Central memory CD8-positive, alpha-beta T cell (primary cell): ENCODE measurements at places on chromosomes 2 and 18.

DNA sequence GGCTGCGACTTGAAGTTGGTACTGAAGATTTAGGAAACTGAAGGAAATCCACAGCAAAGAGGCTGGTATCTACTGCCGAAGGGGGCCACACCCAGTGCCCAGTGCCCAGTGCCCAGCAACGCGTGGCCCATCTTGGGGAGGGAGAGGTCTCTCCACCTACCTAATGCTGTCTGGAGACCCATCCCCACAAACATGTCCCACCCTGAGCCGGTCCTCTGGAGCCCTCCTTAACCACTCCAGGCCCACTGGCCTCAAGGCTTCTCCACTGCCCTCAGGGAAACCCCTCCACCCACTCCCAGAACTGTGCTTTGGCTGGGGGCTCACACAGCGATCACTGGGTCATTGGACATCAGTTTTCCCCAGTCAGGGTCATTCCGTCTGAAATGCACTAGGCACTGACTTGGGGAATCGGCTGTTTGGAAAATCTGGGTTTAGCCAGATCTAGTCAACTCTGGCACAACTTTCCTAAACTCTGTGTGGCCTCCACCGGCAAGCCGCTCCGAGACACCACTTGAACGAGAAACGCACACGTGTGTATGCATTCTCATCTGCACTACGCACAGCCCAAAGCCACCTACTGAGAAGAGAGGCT lies 20.1 kb downstream of the GPR55 start:
- peaks cover 6% of the 10 kb centered on the region for H3K36me3 ChIP-seq
- H3K4me3 ChIP-seq: no peak overlapping the region
- no peak overlapping the region for H3K27ac ChIP-seq
- peaks cover 13% of the 10 kb centered on the region for H3K27me3 ChIP-seq

- no peak for DNase-seq
- peaks cover 6% of the 10 kb centered on the region for H3K36me3 ChIP-seq
- no peak overlapping the region for H3K27ac ChIP-seq
- no peak overlapping the region for H3K4me3 ChIP-seq
- H3K27me3 ChIP-seq: no peaks in the 10 kb centered on the region
Observed at GRCh38 chr2:162022290-162022945, 51.6 kb downstream of the DPP4 start.

GRCh38 chr2:54947646-54948045 lies 102.6 kb downstream of the RTN4 start:
- peak overlapping the region; percentile 22 for H3K27ac ChIP-seq
- H3K27me3 ChIP-seq: no peaks in the 10 kb centered on the region
- no peak overlapping the region for H3K4me3 ChIP-seq

- H3K27ac ChIP-seq: no peak overlapping the region
- H3K4me1 ChIP-seq: peaks cover 12% of the 10 kb centered on the region
- no peaks in the 10 kb centered on the region for H3K36me3 ChIP-seq
- no peak overlapping the region for H3K4me3 ChIP-seq
Observed at GRCh38 chr2:37847792-37848191, 77.3 kb upstream of the RMDN2 start.

- H3K4me3 ChIP-seq: no peak overlapping the region
- peaks cover 2% of the 10 kb centered on the region for H3K36me3 ChIP-seq
- H3K27ac ChIP-seq: no peak overlapping the region
- H3K27me3 ChIP-seq: peaks cover 19% of the 10 kb centered on the region
- no peak for DNase-seq
- peaks cover under 1% of the 10 kb centered on the region for H3K4me1 ChIP-seq
Observed at GRCh38 chr2:348361-348916, 60.5 kb upstream of the ALKAL2 start.

GRCh38 chr2:85397925-85398331 lies 12.2 kb downstream of the CAPG start:
- no peak overlapping the region for H3K4me3 ChIP-seq
- no peak overlapping the region for H3K27ac ChIP-seq
- DNase-seq: no peak
- no peaks in the 10 kb centered on the region for H3K27me3 ChIP-seq
- peaks cover 7% of the 10 kb centered on the region for H3K36me3 ChIP-seq
- no peaks in the 10 kb centered on the region for H3K4me1 ChIP-seq

DNA sequence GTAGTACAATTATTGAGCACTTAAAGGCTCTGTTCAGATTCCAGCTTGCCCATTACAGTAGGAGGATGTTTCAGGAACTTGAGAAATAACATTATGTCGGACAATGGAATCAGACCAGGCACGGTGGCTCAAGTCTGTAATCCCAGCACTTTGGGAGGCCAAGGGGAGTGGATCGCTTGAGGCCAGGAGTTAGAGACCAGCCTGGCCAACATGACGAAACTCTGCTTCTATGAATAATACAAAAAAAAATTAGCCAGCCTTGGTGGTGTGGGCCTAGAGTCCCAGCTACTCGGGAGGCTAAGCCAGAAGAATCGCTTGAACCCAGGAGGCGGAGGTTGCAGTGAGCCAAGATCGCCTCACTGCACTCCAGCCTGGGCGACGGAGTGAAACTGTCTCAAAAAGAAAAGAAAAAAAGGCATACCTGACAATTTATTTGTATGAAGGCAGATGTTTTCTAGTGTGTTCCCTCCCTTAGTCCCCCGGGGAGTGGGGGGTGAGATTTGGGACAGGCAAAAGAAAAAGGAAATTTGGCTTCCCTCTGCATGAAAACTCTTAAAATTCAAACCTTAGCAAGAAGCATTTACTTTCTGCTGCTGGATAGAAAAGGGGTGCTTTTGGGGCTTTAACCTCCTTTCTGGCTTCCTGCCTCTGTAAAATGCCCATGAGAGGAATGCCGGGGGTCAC lies 13.7 kb upstream of the ZNF532 start:
- DNase-seq: no peak
- no peak overlapping the region for H3K27ac ChIP-seq
- no peaks in the 10 kb centered on the region for H3K36me3 ChIP-seq
- peaks cover 34% of the 10 kb centered on the region for H3K27me3 ChIP-seq
- H3K4me1 ChIP-seq: peaks cover 9% of the 10 kb centered on the region
- no peak overlapping the region for H3K4me3 ChIP-seq

- H3K4me3 ChIP-seq: peak overlapping the region; percentile 76
- H3K36me3 ChIP-seq: peaks cover 42% of the 10 kb centered on the region
Observed at GRCh38 chr2:10447300-10447894, 730 bp downstream of the ODC1 start.

- H3K4me1 ChIP-seq: peaks cover 25% of the 10 kb centered on the region
- DNase-seq: no peak
- no peaks in the 10 kb centered on the region for H3K36me3 ChIP-seq
Observed at GRCh38 chr2:37569986-37570679, 101.3 kb downstream of the CDC42EP3 start.

DNA sequence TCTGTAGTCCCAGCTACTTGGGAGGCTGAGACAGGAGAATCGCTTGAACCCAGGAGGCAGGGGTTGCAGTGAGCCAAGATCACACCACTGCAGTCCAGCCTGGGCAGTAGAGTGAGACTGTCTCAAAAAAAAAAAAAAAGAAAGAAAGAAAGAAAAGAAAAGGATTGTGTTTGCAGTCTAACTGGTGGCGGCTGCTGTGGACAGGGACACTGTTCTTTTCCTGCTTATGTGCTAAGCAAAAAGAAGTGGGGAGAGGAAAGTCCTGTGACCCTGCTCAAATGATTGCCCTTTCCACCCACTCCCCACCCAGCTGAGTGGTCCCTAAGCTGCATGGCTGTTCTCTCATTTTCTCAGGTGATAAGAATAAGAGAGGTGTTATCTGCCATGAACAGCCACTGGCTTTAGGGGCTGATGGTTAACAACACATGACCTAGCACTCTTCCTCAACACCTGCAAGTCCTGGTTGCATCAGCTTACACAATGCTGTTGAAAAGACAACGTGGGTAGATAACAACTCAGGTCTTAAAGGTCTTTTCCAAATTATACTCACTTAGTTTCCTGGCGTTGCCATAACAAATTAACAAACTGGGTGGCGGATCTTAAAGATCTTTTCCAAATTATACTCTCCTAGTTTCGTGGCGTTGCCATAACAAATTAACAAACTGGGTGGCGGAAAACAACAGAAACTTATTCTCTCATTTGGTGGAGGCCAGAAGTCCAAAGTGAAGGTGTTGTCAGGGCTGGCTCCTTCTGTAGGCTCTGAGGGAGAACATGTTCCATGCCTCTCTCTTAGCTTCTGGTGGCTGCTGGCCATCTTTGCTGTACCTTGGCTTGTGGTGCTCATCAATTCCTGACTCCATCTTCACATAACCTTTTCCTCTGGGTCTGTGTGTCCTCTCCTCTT lies 90.3 kb upstream of the RTN4 start:
- no peak for DNase-seq
- no peaks in the 10 kb centered on the region for H3K27me3 ChIP-seq
- no peak overlapping the region for H3K4me3 ChIP-seq

DNA sequence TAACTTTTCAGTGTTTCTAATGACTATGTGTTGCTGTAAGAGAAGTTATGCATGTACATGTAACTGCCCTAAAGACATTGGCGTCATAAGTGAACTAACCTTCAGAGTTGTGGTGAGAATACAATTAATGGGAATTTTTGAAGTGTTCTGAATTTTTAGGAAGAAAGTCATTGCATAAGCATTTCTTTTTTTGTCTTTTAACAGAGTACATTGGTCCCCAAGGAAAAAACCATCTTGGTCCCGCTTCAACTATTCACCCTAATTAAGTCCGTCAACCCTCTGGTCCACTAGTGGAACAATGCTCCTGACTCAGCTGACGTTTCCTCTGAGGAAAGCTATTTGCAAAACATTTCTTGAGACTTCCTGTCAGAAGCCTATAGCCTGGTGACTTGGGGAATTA lies 41.1 kb upstream of the VIT start:
- H3K4me1 ChIP-seq: no peaks in the 10 kb centered on the region
- no peak overlapping the region for H3K27ac ChIP-seq
- no peaks in the 10 kb centered on the region for H3K36me3 ChIP-seq
- DNase-seq: no peak

GRCh38 chr2:201765799-201766198 lies 14.9 kb downstream of the ALS2 start:
- H3K27ac ChIP-seq: no peak overlapping the region
- no peaks in the 10 kb centered on the region for H3K27me3 ChIP-seq
- peaks cover 9% of the 10 kb centered on the region for H3K36me3 ChIP-seq
- DNase-seq: no peak

DNA sequence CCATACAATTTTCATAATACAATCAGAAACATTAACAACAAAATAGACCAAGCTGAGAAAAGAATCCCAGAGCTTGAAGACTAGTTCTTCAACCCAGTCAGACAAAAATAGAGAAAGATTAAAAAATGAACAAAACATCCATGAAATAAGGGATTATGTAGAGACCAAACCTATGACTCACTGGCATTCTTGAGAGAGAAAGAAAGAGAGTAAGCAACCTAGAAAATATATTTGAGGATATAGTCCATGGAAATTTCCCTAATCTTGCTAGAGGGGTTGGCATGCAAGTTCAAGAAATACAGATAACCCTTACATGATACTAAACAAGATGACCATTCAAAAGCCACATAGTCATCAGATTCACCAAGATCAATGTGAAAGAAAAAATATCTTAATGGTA lies 281.7 kb downstream of the CCDC85A start:
- no peak overlapping the region for H3K27ac ChIP-seq
- no peaks in the 10 kb centered on the region for H3K36me3 ChIP-seq
- H3K27me3 ChIP-seq: no peaks in the 10 kb centered on the region
- H3K4me3 ChIP-seq: no peak overlapping the region

DNA sequence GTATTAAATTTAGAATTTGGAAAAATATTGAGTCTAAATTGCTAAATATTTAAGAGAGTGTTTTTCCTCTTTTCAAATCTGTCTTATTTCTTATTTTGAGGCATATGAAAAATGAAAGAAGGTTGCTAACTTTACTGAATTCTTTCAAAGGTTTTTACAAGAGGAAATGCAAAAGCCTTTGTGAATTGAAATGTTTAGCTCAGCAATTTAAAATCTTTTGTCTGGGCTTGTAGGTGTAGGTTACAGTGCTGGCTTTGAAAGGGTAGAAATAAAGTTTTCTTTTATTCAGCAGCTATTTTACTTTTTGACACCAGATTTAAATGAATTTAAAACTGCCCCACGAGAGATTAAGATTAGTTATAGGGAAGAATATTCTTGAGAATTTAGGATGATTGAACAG lies 192.0 kb downstream of the CDH7 start:
- H3K36me3 ChIP-seq: no peaks in the 10 kb centered on the region
- no peaks in the 10 kb centered on the region for H3K27me3 ChIP-seq
- H3K4me3 ChIP-seq: no peak overlapping the region
- no peak overlapping the region for H3K27ac ChIP-seq

GRCh38 chr18:23573020-23573419 lies 13.3 kb downstream of the NPC1 start:
- peak overlapping the region; percentile 95 for H3K27ac ChIP-seq
- H3K36me3 ChIP-seq: peaks cover 21% of the 10 kb centered on the region
- H3K27me3 ChIP-seq: no peaks in the 10 kb centered on the region

DNA sequence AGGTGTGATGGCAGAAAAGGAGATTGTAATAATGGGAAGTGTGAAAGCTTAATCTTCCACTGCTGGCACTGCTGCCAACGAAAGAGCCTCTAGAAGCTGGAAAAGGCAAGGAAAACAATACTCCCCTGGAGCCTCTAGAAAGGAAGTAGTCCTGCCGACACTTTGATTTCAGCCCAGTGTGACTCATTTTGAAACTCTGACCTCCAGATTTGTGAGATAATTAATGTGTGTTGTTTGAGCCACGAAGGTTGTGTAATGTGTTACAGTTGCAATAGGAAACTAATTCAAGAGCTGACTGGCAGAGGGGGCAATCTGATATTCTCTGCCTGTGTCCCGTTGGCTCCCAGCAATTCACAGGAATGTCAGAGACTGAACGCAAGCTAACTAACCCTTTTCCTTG lies 219.2 kb upstream of the UBE2E3 start:
- no peak for DNase-seq
- H3K4me3 ChIP-seq: no peak overlapping the region
- no peaks in the 10 kb centered on the region for H3K4me1 ChIP-seq
- peaks cover 56% of the 10 kb centered on the region for H3K27me3 ChIP-seq

- H3K27me3 ChIP-seq: no peaks in the 10 kb centered on the region
- no peak overlapping the region for H3K27ac ChIP-seq
- DNase-seq: no peak
- peaks cover 7% of the 10 kb centered on the region for H3K36me3 ChIP-seq
Observed at GRCh38 chr2:29024882-29025430, 43.9 kb downstream of the TOGARAM2 start.

DNA sequence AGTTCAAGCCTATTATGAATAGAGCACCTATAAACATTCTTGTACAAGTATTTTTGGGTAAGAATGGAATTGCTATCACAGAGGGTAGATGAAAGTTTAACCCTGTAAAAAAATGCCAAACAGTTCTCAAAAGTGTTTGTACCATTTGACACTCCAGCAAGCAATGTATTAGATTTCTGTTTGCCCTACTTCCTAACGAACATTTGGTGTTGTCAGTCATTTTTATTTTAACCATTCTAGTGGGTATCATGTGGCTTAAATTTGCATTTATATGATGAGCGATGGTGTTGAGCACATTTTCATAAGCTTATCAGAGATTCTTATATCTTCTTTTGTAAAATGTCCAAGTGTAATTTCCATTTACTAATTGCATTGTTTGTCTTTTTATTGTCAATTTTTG lies 608.2 kb upstream of the ACVR2A start:
- no peaks in the 10 kb centered on the region for H3K4me1 ChIP-seq
- no peak overlapping the region for H3K4me3 ChIP-seq
- H3K27ac ChIP-seq: no peak overlapping the region
- no peak for DNase-seq
- no peaks in the 10 kb centered on the region for H3K36me3 ChIP-seq

GRCh38 chr2:74540291-74540690 lies 10.6 kb downstream of the HTRA2 start:
- DNase-seq: no peak
- H3K4me3 ChIP-seq: no peak overlapping the region
